CD8-positive, alpha-beta memory T cell (primary cell): ENCODE measurements at places on chromosomes 4 and X. TPM values are rescaled to one million over a fixed set of nuclear protein-coding genes. Genes with fewer than 3 reads are reported as not detected.
A peak's percentile ranks its signal among the peaks of the same experiment; 100 is the strongest.

PPAT gene
- total RNA-seq: 58.5 TPM

DNA sequence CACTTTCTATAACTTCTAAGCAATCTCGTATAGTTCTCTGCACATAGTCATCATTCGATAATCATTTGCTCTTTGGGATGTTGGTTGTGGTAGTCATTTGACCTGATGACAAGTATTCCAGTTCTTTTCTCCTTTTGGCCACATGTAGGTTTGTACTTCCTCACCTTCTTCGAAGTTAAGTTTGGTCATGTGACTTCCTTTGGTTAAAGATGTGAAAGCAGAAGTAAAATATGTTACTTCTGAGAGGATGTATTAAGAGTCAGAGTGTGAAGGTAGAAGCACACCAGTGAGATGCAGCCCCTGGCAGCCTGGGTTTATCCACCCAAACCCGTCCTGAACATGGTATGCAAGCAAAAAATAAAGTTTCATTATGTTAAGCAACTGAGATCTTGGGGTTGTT is 48.9 kb upstream of the ZNF518B start:
- peaks cover 2% of the 10 kb centered on the region for H3K27me3 ChIP-seq
- DNase-seq: no peak
- H3K4me3 ChIP-seq: no peak overlapping the region
- H3K4me1 ChIP-seq: no peaks in the 10 kb centered on the region
- no peak overlapping the region for H3K27ac ChIP-seq

DNA sequence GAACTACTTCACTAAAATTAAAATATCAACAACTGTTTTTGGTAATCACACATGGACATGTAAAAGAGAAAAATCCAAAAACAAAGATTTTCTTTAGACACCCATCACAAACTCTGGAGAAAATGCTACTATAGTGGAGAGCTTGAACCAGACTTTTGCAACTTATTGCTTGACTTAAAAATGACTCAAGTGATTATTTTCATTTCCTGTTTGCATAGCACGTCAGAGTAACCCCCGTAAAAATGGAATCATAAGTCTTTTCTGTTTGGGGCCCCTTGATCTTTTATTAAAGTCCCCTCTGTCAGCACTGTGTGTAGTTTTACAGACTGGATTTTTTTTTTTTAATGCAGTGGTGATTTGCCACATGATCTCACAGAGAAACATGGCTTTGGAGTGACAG is 79.5 kb downstream of the PRKG2 start:
- DNase-seq: no peak
- H3K4me1 ChIP-seq: no peaks in the 10 kb centered on the region
- no peak overlapping the region for H3K4me3 ChIP-seq
- no peaks in the 10 kb centered on the region for H3K27me3 ChIP-seq
- H3K27ac ChIP-seq: no peak overlapping the region

GRCh38 chr4:167218022-167218608 is 16.2 kb downstream of the SPOCK3 start:
- no peaks in the 10 kb centered on the region for H3K27me3 ChIP-seq
- no peaks in the 10 kb centered on the region for H3K36me3 ChIP-seq
- no peak overlapping the region for H3K4me3 ChIP-seq
- no peak overlapping the region for H3K27ac ChIP-seq
- no peak for DNase-seq

GRCh38 chrX:132737743-132738142 is 220.7 kb downstream of the HS6ST2 start:
- peaks cover 15% of the 10 kb centered on the region for H3K4me1 ChIP-seq
- no peak overlapping the region for H3K4me3 ChIP-seq
- no peak overlapping the region for H3K27ac ChIP-seq
- peak; percentile 1 for DNase-seq

- H3K27me3 ChIP-seq: no peaks in the 10 kb centered on the region
- DNase-seq: no peak
- H3K4me3 ChIP-seq: no peak overlapping the region
Measured at GRCh38 chrX:120672841-120673530, 43.1 kb upstream of the C1GALT1C1 start.

GRCh38 chrX:118652717-118653116 is 74.7 kb upstream of the IL13RA1 start:
- H3K4me1 ChIP-seq: no peaks in the 10 kb centered on the region
- H3K27me3 ChIP-seq: no peaks in the 10 kb centered on the region
- no peak overlapping the region for H3K27ac ChIP-seq
- no peak for DNase-seq
- H3K4me3 ChIP-seq: no peak overlapping the region

CENPVL2 gene
- total RNA-seq: not detected

ARMCX1 gene
- total RNA-seq: 2.2 TPM

CXCL13 gene
- total RNA-seq: 3.1 TPM

GRCh38 chr4:74904509-74905065 is 28.3 kb upstream of the PARM1 start:
- DNase-seq: no peak
- no peaks in the 10 kb centered on the region for H3K36me3 ChIP-seq
- no peak overlapping the region for H3K27ac ChIP-seq
- no peaks in the 10 kb centered on the region for H3K4me1 ChIP-seq

- no peaks in the 10 kb centered on the region for H3K4me1 ChIP-seq
- H3K27me3 ChIP-seq: no peaks in the 10 kb centered on the region
- H3K36me3 ChIP-seq: no peaks in the 10 kb centered on the region
- no peak overlapping the region for H3K27ac ChIP-seq
- no peak overlapping the region for H3K4me3 ChIP-seq
Measured at GRCh38 chrX:140342410-140342809, 162.5 kb downstream of the SOX3 start.

DNA sequence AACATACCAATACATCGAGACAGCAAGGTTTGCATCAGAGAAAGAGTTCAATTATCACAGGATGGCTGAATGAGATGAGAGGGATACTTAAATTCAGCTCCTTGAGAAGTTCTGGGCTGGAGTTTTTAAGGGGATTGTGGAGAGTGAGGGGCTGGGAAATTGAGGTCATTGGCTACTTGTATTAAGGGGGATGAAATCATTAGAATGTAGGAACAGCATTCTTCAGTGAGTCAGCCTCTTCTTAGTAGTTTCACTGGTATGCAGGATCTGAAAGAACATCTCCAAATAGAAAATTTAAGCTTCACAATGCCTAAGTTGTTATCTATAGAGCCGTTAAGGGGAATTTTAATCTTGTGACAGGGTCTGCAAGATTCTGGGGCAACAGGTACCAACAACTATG is 211.6 kb upstream of the TAPT1 start:
- no peak for DNase-seq
- H3K27ac ChIP-seq: no peak overlapping the region
- no peaks in the 10 kb centered on the region for H3K36me3 ChIP-seq
- H3K4me1 ChIP-seq: no peaks in the 10 kb centered on the region

GRCh38 chr4:104493081-104493831 is 1.4 kb downstream of the CXXC4 start:
- H3K4me3 ChIP-seq: no peak overlapping the region
- no peaks in the 10 kb centered on the region for H3K36me3 ChIP-seq
- no peaks in the 10 kb centered on the region for H3K27me3 ChIP-seq
- no peak for DNase-seq

CPEB2 gene
- total RNA-seq: 9.1 TPM

GRCh38 chr4:182644683-182645050 is 272.5 kb downstream of the DCTD start:
- no peaks in the 10 kb centered on the region for H3K27me3 ChIP-seq
- no peaks in the 10 kb centered on the region for H3K4me1 ChIP-seq
- no peak overlapping the region for H3K4me3 ChIP-seq
- no peak overlapping the region for H3K27ac ChIP-seq
- no peaks in the 10 kb centered on the region for H3K36me3 ChIP-seq
- DNase-seq: no peak

CWH43 gene
- not detected for total RNA-seq

DNA sequence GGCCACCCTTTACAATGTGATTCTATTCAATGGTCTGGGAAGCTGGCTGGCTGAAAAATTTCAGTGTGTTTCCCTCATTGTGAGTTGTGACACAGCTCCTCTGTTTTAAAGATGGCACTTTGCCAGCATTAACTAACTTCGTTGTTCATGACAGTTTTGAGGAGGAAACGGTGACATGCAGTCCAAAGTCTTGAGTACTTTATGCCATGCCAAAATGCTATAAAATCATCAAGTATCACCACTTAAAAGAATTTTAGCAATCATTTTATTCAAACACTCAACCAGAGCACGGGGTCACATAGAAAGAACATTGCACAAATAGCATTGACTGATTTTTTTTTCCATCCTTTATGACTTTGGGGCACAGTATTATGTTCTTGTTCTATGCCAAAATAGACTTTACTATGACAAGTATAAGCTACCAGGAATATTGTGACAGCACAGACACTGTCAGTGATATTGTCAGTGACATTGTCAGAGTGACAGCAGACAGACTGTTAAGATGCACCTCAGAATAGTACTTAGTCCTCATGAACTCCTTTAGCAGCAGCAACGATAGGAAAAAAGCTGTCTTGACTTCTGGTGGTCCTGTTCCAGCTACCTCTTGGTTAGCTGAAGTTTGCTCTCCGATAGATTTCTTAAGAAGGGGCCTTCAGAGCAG is 46.7 kb downstream of the CXCL13 start:
- no peak overlapping the region for H3K4me3 ChIP-seq
- H3K27me3 ChIP-seq: no peaks in the 10 kb centered on the region
- H3K27ac ChIP-seq: no peak overlapping the region
- H3K36me3 ChIP-seq: no peaks in the 10 kb centered on the region
- no peak for DNase-seq

DNA sequence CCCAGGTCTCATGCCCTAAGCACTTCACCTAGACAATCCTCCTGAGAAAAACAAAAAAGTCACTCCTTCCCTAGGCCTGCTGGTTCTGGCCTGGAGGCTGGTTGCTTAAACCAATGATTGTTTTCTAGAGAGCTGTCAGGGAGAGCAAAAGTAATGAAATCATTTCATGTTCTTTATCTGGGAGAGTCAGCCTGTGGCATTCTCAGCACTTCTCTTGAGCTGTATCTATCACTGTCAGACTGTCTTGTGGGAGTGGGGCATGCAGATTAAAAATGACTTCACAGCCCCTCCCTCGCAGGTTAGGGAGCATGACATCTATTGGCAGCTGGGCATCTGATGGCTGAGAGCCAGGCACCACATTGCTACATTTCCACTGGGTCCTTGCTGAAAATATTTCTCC is 20.4 kb upstream of the TMEM154 start:
- no peak overlapping the region for H3K27ac ChIP-seq
- H3K4me1 ChIP-seq: peaks cover 9% of the 10 kb centered on the region
- H3K27me3 ChIP-seq: no peaks in the 10 kb centered on the region
- no peak for DNase-seq
- H3K36me3 ChIP-seq: no peaks in the 10 kb centered on the region

DNA sequence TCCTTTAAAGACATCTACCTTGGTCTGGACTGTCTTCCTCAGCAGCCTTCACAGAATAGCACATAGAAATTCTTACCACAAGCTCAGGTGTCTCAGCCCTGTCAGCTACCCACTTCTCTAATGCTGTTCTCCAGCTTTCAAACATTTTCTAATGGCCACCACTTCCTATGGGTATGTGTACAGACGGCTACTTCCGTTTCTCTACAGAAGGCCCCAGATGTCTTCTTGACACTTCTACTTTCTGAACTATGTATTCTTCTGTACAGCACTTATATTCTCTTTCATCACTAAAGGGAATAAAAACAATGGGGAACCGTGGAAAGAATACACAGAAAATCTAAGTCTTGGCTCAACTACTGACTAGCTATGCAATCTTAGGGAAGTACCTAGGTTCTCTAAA is 13.3 kb downstream of the OPHN1 start:
- no peaks in the 10 kb centered on the region for H3K27me3 ChIP-seq
- no peak overlapping the region for H3K27ac ChIP-seq
- DNase-seq: no peak
- H3K4me1 ChIP-seq: no peaks in the 10 kb centered on the region

CT55 gene
- total RNA-seq: not detected

DNA sequence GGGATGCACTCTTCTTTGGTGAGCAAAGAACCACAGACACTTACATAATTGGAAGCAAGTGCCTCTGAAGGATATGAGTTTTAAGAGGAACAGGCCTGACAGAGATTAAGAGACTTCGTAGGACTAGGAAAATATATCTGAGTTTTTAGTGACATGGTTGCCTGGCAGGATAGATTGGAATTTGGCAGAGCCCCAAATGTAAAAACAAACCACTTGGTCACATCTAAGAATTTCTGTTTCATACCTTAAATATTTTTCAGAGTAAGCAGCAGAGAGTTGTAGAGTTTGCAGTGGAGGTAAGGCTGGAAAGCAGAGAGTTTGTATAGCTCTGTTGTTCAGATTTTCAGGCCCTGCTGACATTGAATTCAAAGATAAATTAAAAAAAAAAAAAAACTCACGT is 150.1 kb upstream of the MAGEB2 start:
- no peaks in the 10 kb centered on the region for H3K4me1 ChIP-seq
- no peaks in the 10 kb centered on the region for H3K27me3 ChIP-seq

- no peaks in the 10 kb centered on the region for H3K4me1 ChIP-seq
- H3K27me3 ChIP-seq: no peaks in the 10 kb centered on the region
- DNase-seq: no peak
Measured at GRCh38 chr4:41646862-41647261, 101.7 kb downstream of the PHOX2B start.

NXF2B gene
- not detected for total RNA-seq

GRCh38 chr4:15438939-15439524 is 11.2 kb downstream of the C1QTNF7 start:
- no peak overlapping the region for H3K4me3 ChIP-seq
- H3K27me3 ChIP-seq: no peaks in the 10 kb centered on the region
- no peaks in the 10 kb centered on the region for H3K36me3 ChIP-seq
- H3K27ac ChIP-seq: no peak overlapping the region
- no peaks in the 10 kb centered on the region for H3K4me1 ChIP-seq

- H3K36me3 ChIP-seq: no peaks in the 10 kb centered on the region
- no peak for DNase-seq
- H3K4me3 ChIP-seq: no peak overlapping the region
- H3K27ac ChIP-seq: no peak overlapping the region
- no peaks in the 10 kb centered on the region for H3K4me1 ChIP-seq
Measured at GRCh38 chr4:185744488-185744862, 67.5 kb downstream of the SORBS2 start.

DNA sequence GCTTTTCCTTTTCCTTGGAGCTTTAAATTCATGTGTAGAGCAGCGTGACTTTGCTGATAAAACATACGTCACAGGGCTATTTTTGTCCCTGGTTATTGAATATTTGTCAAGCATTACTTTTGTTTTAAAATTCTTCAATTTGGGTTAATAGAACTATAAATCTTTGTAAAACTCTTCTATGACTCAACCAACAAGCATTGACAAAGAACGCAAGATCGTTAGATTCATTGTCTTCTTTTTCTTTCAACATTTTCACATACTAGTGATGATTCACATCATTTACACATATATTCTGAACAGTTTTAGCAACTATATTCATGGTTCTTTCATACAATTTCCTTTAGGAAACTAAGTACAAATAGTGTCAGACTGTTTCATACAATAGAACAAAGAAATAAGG is 72.0 kb upstream of the GPM6A start:
- H3K27ac ChIP-seq: no peak overlapping the region
- no peak overlapping the region for H3K4me3 ChIP-seq
- no peaks in the 10 kb centered on the region for H3K27me3 ChIP-seq
- no peaks in the 10 kb centered on the region for H3K4me1 ChIP-seq
- no peak for DNase-seq

ADH1C gene
- not detected for total RNA-seq

TMEM128 gene
- total RNA-seq: 26.6 TPM

GRCh38 chr4:79964400-79965211 is 108.4 kb downstream of the ANTXR2 start:
- H3K27me3 ChIP-seq: no peaks in the 10 kb centered on the region
- DNase-seq: no peak
- no peaks in the 10 kb centered on the region for H3K4me1 ChIP-seq
- no peak overlapping the region for H3K27ac ChIP-seq
- no peaks in the 10 kb centered on the region for H3K36me3 ChIP-seq

- no peaks in the 10 kb centered on the region for H3K36me3 ChIP-seq
- H3K27ac ChIP-seq: no peak overlapping the region
- no peak overlapping the region for H3K4me3 ChIP-seq
- H3K4me1 ChIP-seq: no peaks in the 10 kb centered on the region
- DNase-seq: no peak
Measured at GRCh38 chr4:172666711-172667368, 501.8 kb upstream of the GALNT7 start.

MAGEA10 gene
- not detected for total RNA-seq
